ENCODE measurements at places on chromosomes 2 and 18.
A peak's percentile ranks its signal among the peaks of the same experiment; 100 is the strongest.

GRCh38 chr2:190505696-190506095 is 28.8 kb downstream of the NEMP2 start:
- DNase-seq: no peak

DNA sequence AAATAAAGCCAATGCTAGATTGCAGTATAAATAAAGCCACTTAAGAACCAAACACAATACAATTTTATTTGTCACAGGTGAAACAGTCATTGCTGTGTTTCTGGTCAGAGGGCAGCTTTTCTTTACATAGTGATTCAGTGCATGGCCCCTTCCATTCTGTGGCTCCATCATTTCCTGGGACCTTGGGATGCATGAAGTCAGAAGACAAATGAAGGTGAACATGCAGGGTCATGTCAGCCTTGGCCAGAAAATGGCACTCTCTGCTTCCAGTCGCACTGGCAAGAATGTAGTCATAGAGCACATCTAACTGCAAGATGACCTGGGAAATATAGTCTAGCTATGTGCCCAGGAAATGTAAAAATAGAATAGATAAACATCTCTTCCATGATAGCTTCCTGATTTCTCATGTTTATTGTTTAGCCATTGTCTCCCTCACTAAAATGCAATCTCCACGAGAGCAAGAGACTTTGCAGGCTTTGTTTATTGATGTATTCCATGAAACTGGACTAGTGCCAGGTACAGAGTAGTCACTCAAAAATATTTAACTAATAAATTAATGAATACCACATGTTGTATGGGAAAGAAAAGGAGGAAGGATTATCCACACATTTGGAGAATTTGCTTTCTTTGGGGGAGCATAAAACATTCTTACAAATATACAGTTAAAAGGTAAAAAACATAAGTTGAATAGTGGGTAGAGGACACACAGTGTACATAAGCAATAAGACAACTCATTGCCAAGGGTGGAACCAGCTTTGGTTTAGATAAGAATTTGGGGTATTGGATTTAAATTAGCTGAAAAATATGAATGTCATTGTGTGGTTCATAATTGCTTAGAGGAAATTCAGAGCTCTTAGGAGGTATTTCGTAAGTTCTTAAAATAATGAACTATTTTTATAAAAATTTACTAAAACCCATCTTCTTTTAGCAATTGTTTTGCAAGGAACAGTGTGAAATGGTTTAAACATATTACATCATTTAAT is 343.8 kb downstream of the PID1 start:
- no peak for DNase-seq

GRCh38 chr2:101197215-101197745 is 46.1 kb upstream of the TBC1D8 start:
- DNase-seq: no peak

GRCh38 chr2:238954841-238955591 is 107.1 kb downstream of the TWIST2 start:
- DNase-seq: no peak

- DNase-seq: peak; percentile 55
These were observed 7.4 kb downstream of the NFATC1 start for GRCh38 chr18:79402977-79403722.
